ENCODE measurements at places on chromosomes 4 and X. TPM values are rescaled to one million over a fixed set of nuclear protein-coding genes. Genes with fewer than 3 reads are reported as not detected.

The STK32B gene
- not detected for total RNA-seq

The UGT2B11 gene
- not detected for total RNA-seq

The SOX3 gene
- total RNA-seq = not detected

The FNIP2 gene
- 15.7 TPM for total RNA-seq

The AR gene
- total RNA-seq = not detected

The ZNF41 gene
- 11.2 TPM for total RNA-seq

The SLC6A14 gene
- total RNA-seq = not detected

The CLGN gene
- not detected for total RNA-seq

The CD99 gene
- 255 TPM for total RNA-seq

The GUCY1B1 gene
- not detected for total RNA-seq

The PAGE2 gene
- total RNA-seq = not detected

The MAGEA9B gene
- total RNA-seq = not detected

The LEF1 gene
- 309 TPM for total RNA-seq

The CCDC158 gene
- total RNA-seq = not detected

The CCKAR gene
- not detected for total RNA-seq

The BLOC1S4 gene
- 23.9 TPM for total RNA-seq

The SCD5 gene
- total RNA-seq = 6.2 TPM

The NOX1 gene
- total RNA-seq = not detected

The CT47B1 gene
- total RNA-seq = not detected

The IL2 gene
- 1.4 TPM for total RNA-seq

The TNMD gene
- not detected for total RNA-seq

The MEPE gene
- total RNA-seq = not detected

The GC gene
- total RNA-seq = not detected

The MAGEB1 gene
- total RNA-seq = not detected

The MORC4 gene
- total RNA-seq = 8.6 TPM

The KLKB1 gene
- 0.67 TPM for total RNA-seq

The POLN gene
- 2.4 TPM for total RNA-seq

The ZMAT1 gene
- total RNA-seq = 12.9 TPM

The DMP1 gene
- total RNA-seq = not detected

The NPY1R gene
- total RNA-seq = not detected

The HMX1 gene
- total RNA-seq = not detected

The PRSS12 gene
- not detected for total RNA-seq

The CFI gene
- total RNA-seq = not detected

The BOD1L1 gene
- total RNA-seq = 50.6 TPM

Data from activated naive CD8-positive, alpha-beta T cell treated with anti-CD3 and anti-CD28 coated beads, Interleukin-2, amount 10 ng/mL, durations not matched to agents 7 days and 5 days (primary cell).